Suprapubic skin (tissue), 4 donors: ENCODE measurements at places on chromosomes 7 and 10. TPM values are rescaled to one million over a fixed set of nuclear protein-coding genes. Genes with fewer than 3 reads are reported as not detected.

CACNA2D1 gene
- total RNA-seq = 9.3 TPM

IQUB gene
- total RNA-seq = 1.1 TPM

NPSR1 gene
- total RNA-seq = not detected

ZPBP gene
- not detected for total RNA-seq

CYP3A4 gene
- total RNA-seq = 6.4 TPM

DNAJC12 gene
- total RNA-seq = not detected

ALOX5 gene
- total RNA-seq = 46.1 TPM

DEPP1 gene
- total RNA-seq = 101 TPM

GIMAP8 gene
- total RNA-seq = 1.5 TPM

FAM24B gene
- total RNA-seq = 5.5 TPM

BICC1 gene
- total RNA-seq = 3.4 TPM

ABCA13 gene
- total RNA-seq = 4.7 TPM

KLF14 gene
- not detected for total RNA-seq

WDR86 gene
- 0.81 TPM for total RNA-seq

MYL10 gene
- not detected for total RNA-seq

GTF2IRD1 gene
- total RNA-seq = 23.3 TPM

WEE2 gene
- total RNA-seq = not detected

HK1 gene
- total RNA-seq = 119 TPM

TEX36 gene
- total RNA-seq = not detected

CNNM1 gene
- 4.0 TPM for total RNA-seq

CPA1 gene
- not detected for total RNA-seq
